DMS53 (cell line): ENCODE measurements at places on chromosomes 4 and X.

GRCh38 chrX:69060631-69061408 is 104.4 kb downstream of the PJA1 start:
- peak; percentile 34 for DNase-seq

DNA sequence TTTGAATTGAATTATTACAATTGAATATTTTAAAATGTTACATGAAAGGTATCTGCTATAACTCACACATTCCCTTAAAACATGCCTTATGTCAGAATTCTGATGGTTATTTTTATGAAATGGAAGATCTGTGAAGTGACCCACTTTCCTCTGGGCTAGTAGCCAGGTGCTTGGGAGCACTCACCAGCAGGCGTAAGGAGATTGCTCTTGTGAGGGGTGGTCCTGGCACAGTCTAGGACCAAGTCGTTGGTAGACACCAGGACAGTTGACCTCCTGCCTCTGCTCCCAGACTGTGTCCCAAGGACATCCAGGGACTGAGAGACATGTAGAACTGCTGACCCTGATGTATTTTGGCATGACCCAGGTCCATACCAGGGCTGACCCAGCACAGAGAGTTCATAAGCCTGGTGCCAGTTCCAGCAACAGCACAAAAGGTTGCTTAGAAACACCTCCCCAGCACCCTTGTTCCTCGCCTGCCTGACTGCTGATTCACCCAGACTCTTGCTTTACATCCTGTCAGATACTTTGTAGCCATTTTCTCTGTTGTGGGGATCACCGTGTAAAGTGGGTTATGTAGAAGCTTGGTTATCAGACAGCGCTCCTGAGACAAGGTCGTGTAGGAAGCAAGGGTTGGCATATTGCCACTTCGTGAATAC is 48.5 kb downstream of the NELFA start:
- DNase-seq = no peak

DNA sequence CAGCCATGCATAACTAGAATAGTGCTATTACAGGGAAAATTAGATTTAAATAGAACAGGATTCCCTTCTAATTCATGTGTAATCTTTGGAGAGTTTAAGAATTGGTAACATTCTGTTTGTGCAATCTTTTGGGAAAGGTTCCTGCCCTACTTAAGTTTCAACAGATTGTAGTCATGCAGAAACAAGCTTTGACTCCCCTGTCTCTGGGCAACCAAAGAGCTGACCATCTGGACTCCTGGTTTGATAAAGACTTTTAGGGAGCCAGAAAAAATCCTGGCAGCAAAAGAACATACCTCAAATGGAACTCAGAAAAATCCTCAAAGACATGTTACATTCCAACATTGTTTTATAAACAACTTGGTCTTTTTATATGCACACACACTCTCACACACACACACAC is 191.1 kb upstream of the NEIL3 start:
- DNase-seq = no peak

DNA sequence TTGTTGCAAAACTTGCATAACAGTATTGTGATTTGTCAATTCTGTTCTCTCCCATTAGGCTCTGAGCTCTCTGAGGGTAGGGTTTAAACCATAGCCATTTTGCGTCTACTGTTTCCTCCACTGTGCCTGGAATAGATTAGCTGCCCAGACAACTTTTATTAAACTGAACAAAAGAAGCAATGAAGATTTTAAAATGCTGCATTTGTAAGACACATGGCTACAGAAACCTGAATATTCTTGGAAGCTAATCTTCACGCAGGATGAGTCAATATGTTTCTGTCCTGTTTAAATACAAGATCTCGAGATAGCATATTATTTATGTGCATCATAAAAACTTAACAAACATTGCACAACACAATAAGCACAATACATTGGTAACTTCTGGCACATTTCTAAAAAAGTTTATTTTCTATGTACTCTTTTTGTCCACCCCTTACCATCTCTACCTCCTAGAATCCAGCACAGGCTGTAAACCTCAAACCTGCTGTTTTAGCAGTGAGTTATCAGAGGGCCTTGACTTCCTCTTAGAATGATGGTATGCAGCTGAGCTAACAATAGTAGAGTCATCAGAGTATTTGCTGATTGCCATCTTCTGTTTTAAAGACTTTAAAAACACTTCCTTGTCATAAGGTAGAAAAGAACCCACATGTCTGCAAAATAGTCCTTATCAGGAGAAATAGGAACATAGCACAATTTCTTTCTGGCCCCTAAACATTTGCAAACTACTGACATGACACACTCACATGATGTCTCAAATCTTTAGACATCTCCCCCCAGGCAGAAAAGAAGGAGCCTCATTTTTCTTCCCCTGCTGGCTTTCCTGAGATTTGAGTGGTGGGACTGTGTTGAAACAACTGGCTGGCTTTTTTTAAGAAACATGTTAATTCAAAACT is 10.6 kb upstream of the CCNG2 start:
- peak; percentile 53 for DNase-seq

DNA sequence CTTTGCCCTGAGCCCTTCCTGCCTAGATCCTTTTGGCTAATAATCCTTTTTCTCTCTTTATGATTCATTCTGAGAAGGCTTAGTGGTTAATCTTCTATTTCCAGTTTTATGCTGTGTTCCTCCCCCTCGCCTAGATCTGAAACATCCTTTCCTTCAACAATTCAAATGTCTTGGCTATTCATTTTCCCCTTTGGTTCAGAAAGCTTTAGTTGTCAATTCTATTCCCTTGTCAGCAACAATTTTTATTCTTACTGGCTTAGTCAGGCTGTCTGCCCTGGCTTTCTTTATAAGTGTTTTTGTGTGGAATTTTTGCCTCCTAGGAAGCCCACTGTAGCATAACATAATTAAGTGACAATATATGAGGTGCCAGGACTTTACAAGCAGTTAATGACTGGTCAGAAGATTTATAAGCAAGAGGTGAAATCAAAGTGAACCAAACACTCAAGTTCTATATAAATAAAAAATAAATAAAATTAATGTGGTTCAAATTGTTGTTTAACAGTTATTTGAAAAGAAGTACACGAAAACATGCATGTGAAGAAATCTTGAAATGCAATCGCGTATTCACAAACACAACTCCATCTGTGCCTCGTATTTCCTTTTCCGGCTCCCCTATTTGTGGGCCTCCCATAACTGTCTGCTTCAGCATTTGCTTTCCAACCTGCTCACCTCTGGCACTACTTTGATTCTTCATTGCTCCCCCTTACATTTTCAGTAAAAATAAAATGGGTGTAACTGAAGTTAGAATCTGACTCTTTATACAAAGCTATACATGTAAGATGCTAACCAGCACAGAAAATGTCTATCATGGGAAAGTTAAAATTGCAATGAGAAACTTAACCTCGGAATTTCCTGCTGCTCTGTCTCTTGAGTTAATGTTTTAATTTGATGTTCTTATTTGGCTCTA is 235.4 kb downstream of the SPRY1 start:
- no peak for DNase-seq

DNA sequence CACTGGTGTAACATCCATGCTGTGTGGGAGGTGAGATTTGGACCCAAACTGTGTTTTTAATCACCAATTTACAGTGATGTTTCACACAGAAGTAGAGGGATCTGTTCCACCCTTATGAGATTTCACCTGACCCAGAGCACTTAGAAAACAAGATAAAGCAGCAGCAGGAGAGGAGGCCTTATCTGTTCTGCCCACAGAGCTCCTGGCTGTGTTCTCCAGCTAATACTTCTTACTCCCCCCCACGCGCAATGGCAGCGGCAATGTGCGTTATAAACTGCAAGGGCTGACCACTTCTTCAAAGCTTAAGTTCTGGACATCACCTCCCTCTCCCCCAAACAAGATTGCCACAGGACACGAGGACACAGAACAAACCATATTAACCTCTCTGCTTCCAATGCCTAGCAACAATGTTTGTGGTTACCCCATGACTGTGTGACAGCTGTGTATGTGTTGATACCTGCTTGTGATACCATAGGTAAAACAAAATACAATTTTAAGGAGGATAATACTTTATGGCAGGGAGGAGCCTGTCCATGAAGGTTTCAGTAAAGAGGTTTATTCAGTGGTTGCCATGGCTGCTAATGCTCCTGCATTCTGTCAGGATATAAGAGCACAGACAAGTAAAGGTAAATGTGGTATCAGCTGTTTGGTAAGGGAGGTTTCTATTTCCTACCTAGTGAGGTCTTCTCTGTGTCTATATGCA is 210.0 kb downstream of the SOWAHB start:
- DNase-seq = peak; percentile 73

DNA sequence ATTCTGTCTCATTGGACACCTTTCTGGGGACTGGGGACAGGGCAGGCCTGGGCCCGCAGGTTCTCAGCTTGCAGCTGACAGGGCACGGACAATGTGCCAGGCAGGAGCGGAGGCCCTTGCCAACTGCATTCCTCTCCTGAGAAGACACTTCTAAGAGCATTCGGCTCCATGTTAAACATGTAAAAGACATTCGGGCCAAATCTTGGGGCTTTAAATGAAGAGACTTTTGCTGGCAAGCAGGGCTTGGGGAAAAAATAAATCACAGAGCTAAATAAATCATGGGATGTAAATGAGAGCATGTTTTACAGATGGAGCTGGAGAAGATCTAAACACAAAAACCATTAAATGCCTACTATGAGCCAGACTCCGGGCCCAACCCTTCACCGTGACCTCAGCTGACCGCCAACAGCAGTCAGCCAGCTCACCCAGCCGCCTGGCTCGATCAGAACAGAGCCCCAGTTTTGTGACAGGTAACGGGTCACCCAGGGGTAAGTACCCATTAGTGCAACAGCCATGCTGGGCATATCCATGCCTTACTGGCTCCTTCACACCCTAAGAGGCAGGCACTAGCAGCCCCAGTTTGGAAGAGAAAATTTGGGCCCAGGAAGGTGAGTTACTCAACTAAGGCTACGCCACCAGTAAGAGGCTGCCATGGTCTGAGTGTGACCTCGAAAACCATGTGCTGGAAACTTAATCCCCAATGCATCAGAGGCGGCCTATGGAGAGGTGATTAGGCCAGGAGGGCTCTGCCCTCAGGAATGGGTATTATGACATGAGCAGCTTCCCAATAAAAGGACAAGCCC is 14.7 kb downstream of the WDR1 start:
- DNase-seq = no peak

GRCh38 chr4:47312170-47312569 is 151.3 kb downstream of the COMMD8 start:
- no peak for DNase-seq

GRCh38 chr4:173521467-173522159 is 8.4 kb downstream of the HAND2 start:
- peak; percentile 69 for DNase-seq

GRCh38 chrX:44822601-44823000 is 21.2 kb upstream of the DUSP21 start:
- DNase-seq = no peak

DNA sequence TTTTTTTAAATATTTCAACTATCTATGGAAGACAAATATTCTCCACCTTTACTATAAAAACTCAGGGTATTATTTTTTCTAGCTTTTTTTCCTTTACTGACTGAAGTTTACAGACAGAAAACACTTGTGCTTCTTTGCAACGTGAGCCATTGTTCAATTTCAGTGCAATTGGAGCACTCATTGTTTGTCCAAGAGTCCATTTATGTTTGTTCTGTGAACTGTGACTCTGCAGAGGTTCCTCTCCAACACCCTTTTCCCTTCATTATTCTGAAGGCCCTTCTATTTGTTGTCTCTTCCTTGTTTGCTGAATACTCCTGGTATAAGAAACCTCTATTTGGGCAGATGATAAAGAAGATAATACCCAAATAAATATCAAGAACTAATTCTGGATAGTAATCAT is 37.4 kb downstream of the DAPP1 start:
- DNase-seq = peak; percentile 80

- peak; percentile 64 for DNase-seq
Measured at GRCh38 chrX:134377537-134377936, 82.4 kb upstream of the HPRT1 start.

DNA sequence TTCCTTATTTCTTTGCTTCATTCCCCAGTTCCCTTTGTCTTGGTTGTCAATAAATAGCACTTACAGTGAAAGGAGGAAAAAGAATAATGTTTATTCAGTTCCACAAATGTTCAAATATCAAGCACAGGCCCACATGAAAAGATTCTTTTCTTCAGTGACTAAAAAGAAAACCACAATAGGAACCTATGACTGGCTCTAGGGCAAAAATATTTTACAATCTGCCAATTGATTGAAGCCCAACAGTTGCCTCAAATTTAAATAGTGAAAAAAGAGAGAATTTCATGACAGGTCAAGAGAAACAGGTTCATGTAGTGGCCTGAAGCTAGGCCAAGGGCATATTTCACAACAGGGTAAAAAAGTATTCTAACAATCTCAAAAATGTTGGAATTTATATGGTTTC is 553.8 kb downstream of the CENPC start:
- DNase-seq = no peak

- no peak for DNase-seq
Measured at GRCh38 chr4:36322921-36323354, 41.5 kb downstream of the DTHD1 start.

DNA sequence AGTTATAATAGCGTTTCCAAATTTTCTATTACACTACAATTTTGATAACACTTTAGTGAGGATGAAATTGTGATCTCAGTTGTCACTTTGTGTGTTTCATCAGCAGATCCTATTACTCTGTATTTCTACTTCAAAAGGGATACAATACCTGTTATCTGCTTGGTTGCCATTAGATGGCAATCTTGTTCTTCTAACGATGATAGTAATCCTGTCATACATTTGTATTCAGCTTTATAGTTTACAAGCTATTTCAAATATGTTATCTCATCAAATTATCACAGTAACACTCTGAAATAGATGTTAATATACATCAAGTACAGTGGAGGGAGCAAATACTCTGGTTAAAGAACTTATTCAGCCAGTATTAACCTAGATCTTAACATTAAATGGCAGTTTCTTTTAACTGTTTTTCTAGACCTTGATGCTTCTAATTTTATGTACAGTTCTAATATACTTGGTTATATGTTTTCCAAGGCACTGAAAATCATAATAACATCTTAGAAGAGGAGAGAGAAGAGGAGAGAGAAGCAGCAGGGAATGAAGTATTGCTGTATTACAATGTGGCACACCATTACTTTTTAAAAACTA is 292.0 kb downstream of the CCSER1 start:
- DNase-seq = peak; percentile 57

DNA sequence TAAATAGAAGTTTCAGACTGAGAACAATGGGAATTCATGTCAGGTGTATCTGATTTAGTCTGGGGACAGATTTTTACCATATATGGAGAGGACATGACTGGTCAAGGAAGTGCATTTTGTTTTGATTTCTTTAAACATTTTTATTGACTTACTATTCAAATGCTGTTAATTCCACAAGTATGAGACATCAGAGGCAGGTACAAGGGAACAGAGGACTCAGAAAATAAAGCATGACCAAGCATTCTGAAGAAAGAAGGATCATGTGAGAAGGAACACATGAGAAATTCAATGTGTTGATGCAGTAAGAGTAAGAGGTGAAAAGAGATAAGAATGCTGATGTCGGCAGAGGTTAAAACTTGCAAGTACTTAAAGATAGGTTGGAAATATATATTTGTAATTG is 1452.6 kb downstream of the PCDH7 start:
- DNase-seq = peak; percentile 32

- DNase-seq = no peak
Measured at GRCh38 chrX:68995780-68996551, 167.1 kb downstream of the EFNB1 start.

- peak; percentile 57 for DNase-seq
Measured at GRCh38 chr4:91170768-91171167, 1043.6 kb downstream of the CCSER1 start.
